NCI-H1694 treated with DMSO at 0.1 percent for 48 hours (cell line): ENCODE measurements at places on chromosomes 16 and 17.
A peak's percentile ranks its signal among the peaks of the same experiment; 100 is the strongest.

DNA sequence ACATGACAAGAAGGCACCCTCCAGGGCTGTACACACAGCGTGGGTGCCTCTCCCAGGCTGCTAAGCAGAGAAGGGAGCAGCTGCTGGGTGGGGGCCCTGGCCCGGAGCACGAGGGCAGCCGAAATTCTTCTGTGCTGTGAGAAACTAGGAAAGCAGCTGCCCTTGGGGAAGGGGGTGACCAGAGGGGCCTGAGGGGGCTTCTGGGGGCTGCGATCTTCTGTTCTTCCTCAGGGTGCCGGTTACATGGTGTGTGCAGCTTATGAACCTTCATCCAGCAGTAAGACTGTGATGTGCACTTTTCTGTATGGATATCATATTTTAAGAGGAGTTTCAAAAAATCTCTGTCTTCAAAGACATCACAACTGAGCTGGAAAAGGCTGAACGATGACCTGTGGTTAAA is 43.2 kb upstream of the METRNL start:
- no peak for DNase-seq

DNA sequence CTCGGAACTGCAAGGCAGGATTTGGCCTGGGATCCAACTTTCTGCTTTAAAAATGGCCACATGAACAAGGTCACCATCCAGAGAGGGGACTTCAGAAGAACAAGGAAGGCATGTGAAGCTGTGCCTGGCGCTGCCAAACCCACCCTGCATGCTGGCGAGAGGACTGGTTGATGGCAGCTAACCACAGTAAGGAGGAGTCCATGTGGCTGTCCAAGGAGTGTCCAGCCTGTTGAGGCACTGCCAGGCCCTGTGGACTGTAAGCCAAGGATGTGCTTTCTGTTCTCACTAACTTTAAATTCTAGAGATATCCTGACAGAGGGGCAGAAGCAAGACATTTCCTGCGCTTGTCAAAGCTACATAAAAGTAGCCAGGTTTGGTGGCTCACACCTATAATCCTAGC is 40.4 kb downstream of the CDK5R1 start:
- DNase-seq: no peak

DNA sequence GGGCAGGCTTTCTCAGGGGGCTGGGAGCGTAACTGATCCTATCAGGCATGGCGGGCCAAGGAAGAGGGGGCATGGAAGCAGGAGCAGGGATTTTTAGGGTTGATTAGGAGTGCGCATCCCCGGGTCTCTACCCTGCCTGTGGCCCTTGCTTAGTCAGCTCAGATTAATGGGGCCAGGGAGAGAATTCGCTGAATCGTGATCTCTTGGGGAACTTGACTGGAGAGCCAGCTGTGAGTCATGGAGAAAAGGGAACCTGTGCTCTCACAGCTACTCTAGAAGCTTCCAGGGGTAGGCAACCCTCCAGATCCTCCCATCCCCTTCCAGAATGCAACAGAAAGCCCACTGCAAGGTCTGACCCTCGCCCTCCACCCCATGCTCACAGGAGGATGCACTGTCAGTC is 3.6 kb downstream of the FOXN1 start:
- no peak for DNase-seq

DNA sequence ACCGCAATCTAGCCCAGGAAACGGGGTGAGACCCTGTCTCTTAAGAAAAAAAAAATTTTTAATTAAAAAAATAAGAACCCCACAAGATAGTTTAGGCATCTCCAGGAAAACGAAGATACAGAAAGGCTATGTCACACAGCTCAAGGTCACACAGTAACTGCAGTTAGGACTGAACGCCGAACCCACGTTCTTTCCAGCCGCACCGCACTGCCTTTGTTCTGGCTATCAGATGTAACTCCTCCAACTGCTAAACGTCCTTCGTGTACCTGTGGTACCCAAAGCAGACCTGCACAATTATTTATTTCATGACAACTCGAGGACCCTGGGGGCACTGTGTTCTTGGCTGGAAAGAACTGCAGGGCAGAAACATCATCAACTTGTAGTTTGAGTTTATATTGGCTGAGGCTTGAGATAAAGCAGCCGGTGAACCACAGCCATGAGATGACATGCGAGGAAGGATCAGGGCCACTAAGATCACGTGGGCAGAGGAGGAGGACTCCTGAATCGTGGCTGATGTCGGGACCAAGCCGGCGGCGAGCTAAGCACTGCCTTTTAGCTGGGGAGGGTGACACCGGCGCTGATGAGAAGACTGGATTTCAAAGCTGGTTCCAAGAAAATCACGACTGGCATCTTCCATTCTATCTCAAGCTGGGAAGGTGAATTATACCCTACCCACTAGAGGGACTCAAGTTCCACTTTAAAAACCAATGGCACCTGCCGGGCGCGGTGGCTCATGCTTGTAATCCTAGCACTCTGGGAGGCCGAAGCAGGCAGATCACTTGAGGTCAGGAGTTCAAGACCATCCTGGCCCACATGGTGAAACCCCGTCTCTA is 20.7 kb upstream of the MNT start:
- peak; percentile 47 for DNase-seq

- DNase-seq: no peak
These were observed 14.4 kb downstream of the AXIN1 start for GRCh38 chr16:337975-338575.

GRCh38 chr16:86150641-86151238 is 251.8 kb downstream of the IRF8 start:
- no peak for DNase-seq

DNA sequence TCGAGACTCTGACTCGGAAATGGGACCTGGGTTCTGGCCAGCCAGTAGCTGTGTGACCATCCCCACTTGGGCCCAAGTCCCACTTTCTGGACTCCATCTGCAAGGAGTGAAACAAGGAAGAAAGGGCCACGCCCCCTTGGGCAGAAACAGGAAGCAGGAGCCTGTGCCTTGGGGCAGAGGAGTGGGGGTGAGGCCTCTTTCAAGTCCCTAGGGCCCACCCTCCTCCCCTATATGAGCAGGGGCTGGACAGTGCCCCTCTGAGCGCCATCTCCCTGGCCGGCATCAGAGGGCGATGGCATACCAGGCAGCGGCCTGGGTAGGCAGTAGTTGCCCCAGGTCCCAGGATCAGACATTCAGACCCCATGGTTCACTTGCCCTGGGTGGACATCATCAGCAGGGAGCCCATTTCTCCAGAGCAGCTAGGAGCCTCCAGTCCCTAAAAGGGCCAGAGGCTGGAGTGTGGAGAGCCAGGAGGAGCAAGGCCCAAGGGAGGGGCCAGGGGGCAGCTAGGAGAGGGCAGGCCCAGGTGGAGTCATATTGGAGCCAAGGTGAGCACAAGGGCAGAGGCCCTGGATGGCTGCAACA is 7.1 kb downstream of the BCAR1 start:
- DNase-seq: no peak
